ENCODE measurements at places on chromosomes 7 and 10. TPM values are rescaled to one million over a fixed set of nuclear protein-coding genes. Genes with fewer than 3 reads are reported as not detected.

The SEC61G gene
- 728 TPM for total RNA-seq

The VWA2 gene
- total RNA-seq: not detected

The C7orf57 gene
- total RNA-seq: not detected

The RBM20 gene
- total RNA-seq: under 0.01 TPM

The AS3MT gene
- 6.7 TPM for total RNA-seq

The ADCYAP1R1 gene
- not detected for total RNA-seq

The RBP3 gene
- total RNA-seq: not detected

The EBLN1 gene
- total RNA-seq: not detected

The TFR2 gene
- 0.17 TPM for total RNA-seq

Data from bronchus fibroblast of lung (primary cell).